ENCODE measurements at places on chromosomes 16 and 17.

DNA sequence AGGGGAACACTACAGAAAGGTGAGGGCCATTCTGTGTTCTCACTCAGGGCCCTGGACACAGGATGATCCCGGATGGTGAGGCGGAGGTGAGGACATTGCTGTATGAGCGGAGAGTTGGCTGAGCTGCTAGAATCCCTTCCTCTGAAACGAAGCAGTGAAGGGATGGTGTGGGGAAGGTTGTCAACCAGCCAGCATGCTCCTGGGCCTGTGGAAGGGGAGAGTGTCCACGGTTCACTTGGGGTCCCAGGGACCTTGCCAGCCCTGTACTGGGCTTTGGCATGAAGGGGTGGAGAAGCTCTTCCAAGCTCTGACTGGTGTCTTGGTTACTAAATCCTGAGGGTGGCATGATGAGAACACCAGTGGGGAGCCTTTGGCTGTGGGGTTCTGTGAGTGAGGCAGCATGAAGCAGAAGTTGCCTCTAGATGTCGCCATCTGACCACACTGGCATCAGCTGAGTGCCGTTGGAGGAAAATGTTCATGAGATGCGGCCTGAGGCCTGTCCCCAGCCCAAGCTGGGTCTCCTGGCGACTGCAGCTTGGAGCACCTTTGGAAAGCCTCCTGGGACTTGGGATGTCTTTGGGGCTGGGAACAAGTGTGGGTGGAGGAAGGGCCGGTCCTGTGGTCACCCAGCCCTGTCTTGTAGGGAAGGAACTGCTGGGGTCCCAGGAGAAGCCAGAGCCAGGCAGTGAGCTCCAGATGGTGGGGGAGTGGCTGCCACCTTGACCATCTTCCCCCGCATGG lies 14.8 kb downstream of the PDP2 start:
- DNase-seq: peak; percentile 75

DNA sequence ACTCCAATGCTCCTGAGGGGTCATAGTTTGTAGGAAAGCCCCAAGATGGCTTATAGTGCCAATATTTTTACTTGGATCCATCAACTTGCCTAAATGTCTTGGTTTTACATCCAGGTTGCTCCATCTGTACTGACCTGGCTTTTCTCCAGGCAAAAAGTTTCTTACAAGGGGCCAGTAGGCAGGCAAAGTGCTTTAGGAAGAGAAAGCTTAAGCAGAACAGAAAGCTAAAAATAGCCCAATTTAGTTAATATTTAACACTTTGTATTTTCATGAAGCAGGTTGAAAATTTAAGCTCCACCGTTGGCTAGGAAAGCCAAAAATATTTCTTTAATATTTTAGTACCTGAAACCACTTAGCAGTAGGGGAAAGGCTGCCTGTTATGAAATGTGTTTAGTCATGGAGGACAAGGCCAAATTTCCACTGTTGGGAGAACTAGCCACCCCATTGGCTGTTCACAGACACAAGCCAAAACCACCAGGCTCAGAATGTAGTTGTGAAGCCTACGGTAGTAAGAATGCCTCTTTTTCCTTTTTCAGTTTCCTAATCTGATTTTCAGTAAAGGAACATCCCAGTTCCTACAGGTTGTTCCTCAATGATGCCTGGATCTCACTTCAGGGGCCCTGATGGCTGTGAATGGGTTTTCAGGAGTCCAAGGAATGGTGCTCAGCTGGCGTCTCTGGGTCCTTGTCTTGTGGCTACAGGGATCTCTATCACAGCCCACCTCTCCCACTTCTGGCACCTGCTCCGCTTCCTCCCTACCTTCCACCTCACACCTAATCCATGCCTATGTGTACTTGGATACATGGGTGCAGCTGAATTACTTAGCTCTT lies 324.8 kb downstream of the PMP22 start:
- DNase-seq: no peak

- DNase-seq: no peak
Measured at GRCh38 chr17:3794557-3795389, 6.2 kb downstream of the ITGAE start.

- no peak for DNase-seq
Measured at GRCh38 chr16:76696876-76697275, 419.7 kb downstream of the CNTNAP4 start.

DNA sequence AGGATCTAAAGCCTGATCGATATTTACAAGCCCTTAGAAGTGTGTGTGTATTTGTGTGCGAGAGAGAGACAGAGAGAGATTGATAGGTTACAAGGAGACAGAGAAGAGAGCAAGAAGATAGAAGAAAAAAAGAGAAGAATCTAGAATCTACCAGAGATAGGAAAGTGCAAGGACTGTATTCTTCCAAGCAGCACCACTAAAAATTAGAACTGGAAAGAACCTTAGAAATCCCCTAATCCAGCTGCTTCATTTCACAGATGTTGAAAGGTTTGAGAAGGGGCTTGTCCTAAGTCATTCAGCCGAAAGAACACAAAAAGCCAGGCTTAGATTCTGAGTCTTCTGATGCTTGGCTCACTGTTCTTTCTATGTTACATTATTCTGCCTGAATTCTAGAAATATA lies 92.2 kb downstream of the HS3ST3A1 start:
- no peak for DNase-seq

- DNase-seq: no peak
Measured at GRCh38 chr17:75712446-75712845, 8.8 kb upstream of the ITGB4 start.

- DNase-seq: no peak
Measured at GRCh38 chr17:15236281-15237105, 28.6 kb downstream of the PMP22 start.

GRCh38 chr17:34511265-34511664 lies 68.1 kb upstream of the TMEM132E start:
- no peak for DNase-seq

DNA sequence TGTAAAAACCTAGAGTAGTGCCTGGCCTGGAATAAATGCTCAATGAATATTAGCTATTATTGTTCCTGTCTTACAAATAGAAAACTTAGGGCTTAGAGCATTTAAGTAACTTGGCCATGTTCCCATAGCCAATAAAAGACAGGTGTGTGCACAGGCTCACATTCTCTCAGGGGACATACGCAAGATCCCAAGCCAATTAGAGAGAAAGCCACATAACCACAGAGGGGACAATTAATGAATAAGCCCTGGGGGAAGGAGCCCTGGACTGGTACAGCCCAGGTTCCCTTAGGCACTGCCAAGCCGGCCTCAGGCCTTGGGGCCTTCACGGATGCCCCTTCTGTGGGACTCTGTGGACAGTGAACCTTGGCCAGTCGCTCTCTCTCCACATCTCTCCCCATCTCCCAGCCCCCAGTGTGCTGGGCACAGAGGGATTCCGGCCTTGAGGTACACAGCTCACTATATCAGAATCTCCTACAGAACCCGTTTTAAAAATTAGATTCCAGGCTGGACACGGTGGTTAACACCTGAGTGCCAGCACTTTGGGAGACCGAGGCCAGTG lies 27.3 kb upstream of the ABCC12 start:
- no peak for DNase-seq

GRCh38 chr17:44184212-44184810 lies 2.5 kb upstream of the TMUB2 start:
- DNase-seq: no peak

DNA sequence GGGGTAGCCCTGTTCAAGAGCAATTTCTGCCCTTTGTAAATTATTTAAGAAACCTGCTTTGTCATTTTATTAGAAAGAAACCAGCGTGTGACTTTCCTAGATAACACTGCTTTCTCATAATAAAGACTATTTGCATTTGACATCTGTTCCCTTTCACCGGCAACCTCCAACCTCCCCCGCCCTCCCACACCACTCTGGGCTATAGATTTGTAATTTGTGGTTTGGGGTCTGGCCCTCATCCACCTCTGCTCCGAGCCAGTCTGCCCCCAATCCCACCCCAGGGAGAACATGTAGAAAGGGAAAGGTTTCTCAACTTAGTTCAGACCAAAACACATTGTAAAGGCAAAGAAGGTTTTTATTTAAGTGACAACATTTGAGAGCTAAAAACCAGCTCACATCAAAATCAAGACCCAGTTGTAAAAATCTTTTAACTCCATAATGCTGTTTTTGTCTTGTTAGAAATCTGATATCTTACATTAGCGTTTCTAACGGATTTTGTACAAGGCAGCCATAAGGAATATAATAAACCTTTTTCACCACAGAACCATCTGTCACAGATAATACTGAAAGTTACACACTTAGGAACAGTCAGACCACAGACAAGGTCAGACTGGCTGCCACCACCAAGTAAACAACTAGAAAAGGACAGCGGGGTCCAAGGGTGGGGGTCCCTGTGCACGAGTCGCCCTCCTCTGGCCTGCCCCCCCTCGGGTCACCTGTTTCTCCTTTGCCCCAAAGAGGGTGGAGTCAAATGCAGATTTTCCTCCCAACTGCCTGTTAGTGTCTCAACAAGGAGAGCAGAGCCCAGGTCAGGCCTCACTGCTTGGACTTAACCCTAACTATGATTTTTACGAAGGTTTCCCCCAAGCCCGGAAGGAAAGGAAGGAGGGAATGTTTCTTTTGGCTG lies 6.9 kb downstream of the PIMREG start:
- DNase-seq: no peak

DNA sequence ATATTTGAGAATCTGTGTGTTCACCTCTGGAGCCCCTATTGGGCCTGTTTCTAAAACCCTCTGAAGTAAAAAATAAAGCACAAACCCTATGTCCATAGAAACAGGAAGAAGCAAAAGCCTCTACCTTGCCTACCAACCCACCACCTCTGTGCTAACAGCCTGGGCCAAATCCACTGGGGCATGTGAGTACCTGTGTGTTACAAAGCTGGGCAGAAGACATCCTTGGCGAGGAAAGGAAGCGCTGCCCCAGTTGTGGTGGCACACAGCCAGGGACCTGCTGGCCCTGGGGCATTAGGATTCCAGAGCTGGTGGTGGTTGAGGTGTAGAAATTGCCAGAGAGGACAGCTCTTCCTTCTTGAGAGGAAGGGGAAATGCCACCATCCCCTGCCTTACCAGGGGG lies 30.0 kb downstream of the MYO18A start:
- no peak for DNase-seq

DNA sequence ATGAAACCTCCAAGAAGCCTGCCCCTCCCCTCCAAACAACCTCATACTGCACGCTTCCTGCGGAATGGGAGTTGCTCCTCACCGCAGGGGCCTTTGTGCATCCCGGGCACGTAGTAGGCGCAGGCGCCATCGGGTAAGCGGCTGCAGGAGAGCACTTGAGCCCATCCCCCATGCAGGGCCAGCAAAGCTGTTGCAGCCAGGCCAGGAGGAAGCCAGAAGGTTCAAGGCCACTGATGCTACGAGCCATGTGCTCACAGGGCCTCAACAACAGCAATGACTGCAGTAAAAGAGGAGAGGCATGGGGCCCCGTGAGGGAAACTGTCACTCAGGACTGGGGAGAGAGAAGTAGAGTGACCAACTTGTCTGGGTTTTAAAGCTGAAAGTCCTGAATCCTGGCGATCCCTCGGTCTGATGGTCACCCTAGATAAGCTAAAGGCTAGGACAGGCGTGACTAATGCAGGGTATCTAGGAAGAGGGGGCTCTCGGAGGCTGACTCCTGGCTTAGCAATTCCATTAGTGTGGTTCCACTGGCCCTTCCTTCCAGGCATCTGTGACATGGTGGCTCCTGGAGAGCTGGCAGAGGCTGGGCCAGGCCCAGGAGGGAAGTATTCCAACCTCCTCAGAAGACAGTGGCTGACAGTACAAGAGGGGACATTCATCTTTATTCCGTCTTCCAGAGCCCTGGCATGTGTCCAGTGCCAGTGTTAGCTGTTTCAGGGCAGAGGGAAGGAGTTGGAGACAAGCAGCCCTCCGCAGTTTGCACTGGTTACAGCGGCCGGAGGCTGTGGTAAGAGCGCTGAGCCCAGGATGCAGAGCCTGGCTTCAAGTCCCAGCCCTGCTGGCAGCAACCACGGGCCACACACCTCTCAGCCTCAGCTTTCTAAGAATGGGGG lies 20.8 kb downstream of the GOSR2 start:
- DNase-seq: no peak

DNA sequence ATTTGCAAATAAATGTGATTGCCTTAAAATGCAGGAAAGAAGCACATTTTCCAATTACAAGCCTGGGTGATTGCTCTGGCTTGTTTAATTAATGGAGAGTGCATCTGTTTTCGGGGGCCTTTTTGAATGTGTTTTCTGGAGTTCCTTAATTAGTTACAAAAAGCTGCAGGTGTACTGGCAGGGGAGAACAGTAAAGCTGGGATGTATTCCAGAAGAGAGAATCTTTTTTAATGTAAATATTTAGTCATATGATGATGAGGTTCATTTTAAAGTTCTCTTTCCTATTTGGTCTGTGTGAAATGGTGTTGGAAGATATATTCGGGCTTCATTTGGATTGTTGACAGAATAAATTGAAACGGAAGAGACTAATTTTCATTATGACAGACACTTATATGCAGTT lies 70.9 kb upstream of the N4BP1 start:
- no peak for DNase-seq

- DNase-seq: no peak
Measured at GRCh38 chr16:81480606-81481206, 36.1 kb downstream of the CMIP start.

GRCh38 chr17:20256144-20256543 lies 211.2 kb downstream of the LGALS9B start:
- DNase-seq: no peak

GRCh38 chr17:57955183-57955931 lies at the start of gene CUEDC1:
Gene CUEDC1 (minus strand): TSS chr17:57955412. CDS start chr17:57885564, 69,848 bp downstream.
- no peak for DNase-seq

GRCh38 chr16:27401768-27402568 lies at the start of gene IL21R:
Gene IL21R (plus strand): TSS chr16:27402174. CDS start chr16:27430072, 27,898 bp downstream.
- no peak for DNase-seq

- no peak for DNase-seq
Measured at GRCh38 chr16:6286176-6286575, 1046.5 kb upstream of the RBFOX1 start.

DNA sequence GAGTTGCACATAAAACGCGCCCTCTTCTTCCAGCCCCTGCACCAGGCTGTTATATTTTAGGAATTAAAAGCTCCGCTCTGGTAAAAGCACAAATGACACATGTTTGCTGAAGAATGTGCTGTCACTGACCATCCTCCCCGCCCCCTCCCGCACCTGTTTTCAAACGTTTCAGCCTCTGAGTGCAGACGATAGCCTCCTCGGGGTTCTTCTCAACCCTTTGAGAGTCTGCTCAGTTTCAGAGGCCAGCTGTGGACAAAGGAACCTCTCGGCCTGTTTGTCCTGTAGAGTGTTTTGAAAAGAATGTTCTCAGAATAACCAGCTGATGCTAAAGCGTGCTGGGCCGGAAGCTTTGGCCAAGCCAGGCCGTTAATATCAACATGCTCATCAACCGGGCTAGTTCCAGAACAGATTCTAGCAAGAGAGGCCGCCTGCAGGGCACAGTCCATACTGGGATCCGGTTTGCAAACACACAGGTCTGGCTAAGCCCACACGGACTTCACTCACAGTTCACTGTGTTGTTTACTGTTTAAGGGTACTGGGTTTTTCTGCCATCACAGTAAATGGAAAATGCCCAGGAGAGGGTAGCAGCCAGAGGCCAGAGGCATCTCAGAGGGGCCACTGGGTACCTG lies 6.4 kb upstream of the CACNG4 start:
- no peak for DNase-seq

Data from left kidney (tissue), 8 donors.